Right lung (tissue), 10 donors: ENCODE measurements at places on chromosomes 12 and 14. TPM values are rescaled to one million over a fixed set of nuclear protein-coding genes. Genes with fewer than 3 reads are reported as not detected.

DNA sequence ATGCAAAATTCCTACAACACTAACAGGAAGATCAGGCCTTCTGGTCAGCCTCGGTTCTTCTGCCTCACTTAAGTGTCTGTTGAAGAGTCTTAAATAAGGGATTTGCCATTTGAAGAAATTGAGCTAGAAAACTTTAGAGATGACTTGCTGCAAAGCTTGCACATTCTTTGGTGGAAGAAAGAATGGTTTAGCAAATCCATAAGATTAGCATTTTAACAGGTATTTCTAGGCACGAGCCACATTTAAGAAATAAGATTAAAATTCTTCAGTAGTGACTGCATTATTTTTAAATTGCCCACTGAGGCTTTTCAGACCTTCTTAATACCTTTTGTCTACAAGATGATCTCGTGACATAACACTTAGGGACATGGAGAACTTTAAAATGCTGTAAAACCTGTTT, 327.1 kb downstream of the TMEM117 start:
- DNase-seq = no peak

- DNase-seq = no peak
Observed at GRCh38 chr14:74919421-74920165, 3.5 kb downstream of the RPS6KL1 start.

DNA sequence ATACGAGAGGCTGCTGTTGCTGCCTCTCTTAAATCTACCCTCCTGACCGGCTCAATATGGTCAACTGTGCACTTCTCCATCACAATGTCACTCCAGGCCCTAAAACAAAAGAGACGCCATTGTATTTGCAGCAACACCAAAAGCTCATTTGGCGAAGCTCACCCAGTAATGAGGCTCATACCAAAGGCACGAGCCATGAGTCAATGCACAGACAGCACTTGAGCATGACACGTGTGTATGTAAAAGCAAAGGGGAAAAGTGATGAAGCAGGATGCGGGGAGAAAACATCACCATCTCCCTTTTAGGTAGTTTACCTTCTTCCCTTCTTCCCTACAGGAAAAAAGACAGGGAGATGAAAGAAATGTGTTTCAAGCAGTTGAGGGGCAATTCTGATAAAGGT, 150.3 kb downstream of the FOXN3 start:
- DNase-seq = no peak

DNA sequence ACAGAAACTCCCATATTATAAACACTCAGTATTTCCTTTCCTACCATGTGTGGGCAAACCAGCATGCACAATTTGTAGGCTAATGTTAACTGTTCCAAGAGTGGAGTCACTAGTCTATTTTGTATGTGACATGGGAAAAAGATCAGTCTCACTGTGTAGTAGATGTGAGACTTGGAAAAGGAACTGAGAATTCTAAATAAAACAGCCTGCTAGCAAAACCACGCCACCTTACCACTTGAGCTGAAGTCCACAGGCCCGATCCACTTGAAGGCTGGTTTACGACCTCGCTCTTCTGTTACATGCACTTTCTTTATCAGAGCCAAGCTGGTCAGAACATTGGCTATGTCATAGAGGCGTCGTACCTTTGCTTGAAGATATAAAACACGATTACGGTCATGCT, 22.5 kb downstream of the E2F7 start:
- no peak for DNase-seq

Gene FAM90A1
- polyA plus RNA-seq = 2.4 TPM

DNA sequence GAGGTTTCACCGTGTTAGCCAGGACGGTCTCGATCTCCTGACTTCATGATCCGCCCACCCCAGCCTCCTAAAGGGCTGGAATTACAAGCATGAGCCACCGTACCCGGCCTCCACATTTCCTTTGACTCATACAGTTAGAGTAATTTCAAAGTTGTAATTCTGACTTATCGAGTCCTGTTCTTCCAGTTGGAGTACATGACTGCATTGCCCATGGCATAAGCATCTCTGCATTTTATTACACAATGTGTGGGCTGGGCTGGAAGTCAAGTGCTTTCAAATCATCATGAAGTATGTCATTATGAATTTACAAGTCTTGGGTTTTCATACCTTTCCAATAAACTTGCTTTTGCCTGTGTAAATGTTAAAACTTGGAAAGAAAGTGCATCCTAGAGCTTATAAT, 1295.7 kb upstream of the FLRT2 start:
- DNase-seq = no peak

DNA sequence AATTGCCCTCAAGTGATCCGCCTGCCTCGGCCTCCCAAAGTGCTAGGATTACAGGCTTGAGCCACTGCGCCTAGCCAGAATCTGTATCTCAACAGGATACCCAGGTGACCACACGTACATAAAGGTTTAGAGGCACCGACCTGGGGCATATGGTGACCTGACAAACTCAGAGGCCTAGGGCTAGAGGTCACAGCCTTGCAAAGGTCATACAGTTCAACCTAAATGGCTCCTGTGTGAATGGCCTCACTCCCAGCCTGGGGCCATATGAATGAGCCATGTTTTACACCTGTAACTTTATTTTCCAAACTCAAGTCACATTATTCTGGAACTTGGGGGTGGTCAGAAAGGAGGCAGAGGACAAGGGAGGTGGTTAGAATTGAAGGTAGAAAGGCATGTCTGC, 10.0 kb downstream of the STXBP6 start:
- no peak for DNase-seq

Gene EXOC5
- 50.1 TPM for polyA plus RNA-seq

GRCh38 chr14:103074729-103075367, 9.2 kb upstream of the LBHD2 start:
- no peak for DNase-seq

DNA sequence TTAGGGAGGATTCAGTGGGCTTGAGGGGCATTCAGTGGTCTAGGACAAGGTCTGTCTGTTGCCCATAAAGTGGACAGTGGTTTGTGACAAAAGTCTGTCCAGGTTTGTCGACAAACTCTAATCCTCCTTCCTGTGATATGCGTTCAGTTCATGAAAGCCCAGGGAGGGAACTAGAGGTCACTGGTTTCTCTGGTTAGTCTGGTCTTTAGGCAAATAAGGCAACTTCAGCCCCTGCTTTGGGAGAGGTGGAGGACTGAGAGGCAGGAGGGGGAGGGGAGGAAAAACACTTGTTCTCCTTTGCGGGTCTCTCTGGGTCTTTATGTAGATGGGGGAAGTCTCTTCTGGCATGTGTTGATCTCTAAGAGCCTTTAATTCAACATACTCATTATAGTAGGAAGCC, 235.1 kb upstream of the PWP1 start:
- DNase-seq = peak; percentile 9
